NCI-H526 treated with DMSO at 0.1 percent for 48 hours (cell line): ENCODE measurements at places on chromosomes 4 and X.

- DNase-seq: no peak
Measured at GRCh38 chr4:4456816-4457578, 70.1 kb downstream of the NSG1 start.

DNA sequence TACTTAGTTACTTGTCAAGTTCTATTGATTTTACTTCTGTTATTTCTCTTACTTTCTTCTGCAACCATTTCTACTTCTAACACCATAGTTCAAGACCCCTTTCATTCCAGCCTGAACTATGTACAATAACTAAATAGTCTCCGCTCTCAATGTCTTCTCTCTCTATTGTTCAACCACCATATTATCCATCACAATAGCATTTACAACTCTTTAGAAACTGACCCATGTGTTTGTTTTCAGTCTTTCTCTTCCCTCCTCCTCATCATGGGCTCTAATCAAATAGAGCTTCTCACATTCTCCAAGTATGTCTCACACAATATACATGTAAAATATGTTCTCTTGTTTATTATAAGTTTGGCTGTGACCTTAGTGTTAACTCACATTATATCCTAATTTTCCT lies 143.6 kb downstream of the ZAR1 start:
- DNase-seq: no peak

- DNase-seq: no peak
Measured at GRCh38 chr4:145414226-145414625, 67.4 kb upstream of the SMAD1 start.

- no peak for DNase-seq
Measured at GRCh38 chr4:159273141-159273438, 170.2 kb downstream of the RAPGEF2 start.

GRCh38 chr4:40283413-40283812 lies 51.7 kb upstream of the CHRNA9 start:
- DNase-seq: no peak

GRCh38 chr4:23166407-23166806 lies 473.7 kb downstream of the GBA3 start:
- DNase-seq: no peak

DNA sequence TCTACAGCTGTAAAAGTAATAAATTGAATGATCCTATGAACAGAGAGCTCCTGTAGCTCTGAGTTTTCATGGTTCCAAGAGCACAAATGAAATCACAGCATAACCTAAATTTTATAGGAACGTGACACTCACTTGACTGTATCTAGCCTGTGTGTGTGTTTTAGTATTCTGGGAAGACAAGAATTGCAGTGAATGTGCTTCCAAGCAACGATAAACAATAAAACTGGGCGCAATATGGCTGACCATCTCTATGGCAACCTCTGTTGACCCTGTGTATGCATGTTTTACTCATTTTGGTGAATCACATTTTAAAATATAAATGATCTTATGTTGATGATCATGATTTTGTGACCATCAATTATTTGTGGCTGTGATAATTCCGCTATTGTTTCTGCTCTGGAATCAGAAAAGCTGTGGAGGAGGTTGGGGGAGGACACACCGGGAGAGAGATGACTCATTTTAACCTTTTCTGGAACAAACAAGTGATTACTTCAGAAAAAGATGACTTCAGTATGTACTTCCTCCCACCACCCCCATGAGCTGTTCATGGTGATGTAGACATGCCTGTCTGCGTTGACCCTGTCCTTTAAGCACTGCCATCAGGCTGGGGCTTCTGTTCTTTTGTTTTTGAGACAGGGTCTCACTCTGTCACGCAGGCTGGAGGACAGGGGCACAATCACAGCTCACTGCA lies 31.8 kb downstream of the USP11 start:
- no peak for DNase-seq

DNA sequence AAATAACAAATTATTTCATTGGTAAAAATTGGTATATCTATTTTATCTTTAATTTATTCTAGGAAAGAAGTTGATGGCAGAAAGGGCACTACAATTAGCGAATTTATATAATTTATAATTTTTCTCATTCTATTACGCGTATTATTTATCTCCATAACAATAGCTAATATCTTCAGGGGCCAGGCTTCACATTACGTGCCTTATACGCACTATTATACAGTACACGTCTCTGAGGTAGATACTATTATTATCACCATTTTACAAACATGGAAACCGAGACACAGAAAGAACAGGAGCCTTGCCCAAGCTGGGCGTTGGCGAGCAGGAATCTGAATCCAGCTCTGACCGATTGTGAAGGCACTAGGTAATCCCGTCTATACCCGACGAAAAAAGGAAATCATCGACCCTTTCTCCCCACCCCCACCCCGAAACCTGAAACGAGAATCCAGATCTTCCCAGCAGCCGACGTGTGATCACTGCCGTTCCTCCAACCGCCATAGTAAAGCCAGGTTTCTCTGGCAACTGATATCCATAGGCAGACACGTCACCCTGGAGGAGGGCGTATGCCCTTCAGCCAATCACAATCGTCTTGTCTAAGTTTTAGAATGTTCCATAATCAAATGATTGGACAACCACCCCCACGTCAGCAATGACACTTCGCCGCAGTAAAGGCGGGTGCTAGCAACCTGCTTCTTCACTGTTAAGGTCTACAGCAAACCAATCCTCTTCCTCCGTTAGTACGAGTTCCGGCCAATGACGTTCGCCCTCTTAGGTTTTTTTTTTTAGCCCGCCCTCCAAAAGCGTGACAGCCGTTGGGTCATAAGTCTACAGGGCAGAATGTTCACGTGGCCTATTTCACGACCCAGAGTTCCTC lies at the start of gene MORF4L2:
TSS of gene MORF4L2 (minus strand) at position 501 of the 874 bp plus-strand sequence. CDS start 9,672 bp downstream, outside the sequence.
- peak; percentile 95 for DNase-seq

DNA sequence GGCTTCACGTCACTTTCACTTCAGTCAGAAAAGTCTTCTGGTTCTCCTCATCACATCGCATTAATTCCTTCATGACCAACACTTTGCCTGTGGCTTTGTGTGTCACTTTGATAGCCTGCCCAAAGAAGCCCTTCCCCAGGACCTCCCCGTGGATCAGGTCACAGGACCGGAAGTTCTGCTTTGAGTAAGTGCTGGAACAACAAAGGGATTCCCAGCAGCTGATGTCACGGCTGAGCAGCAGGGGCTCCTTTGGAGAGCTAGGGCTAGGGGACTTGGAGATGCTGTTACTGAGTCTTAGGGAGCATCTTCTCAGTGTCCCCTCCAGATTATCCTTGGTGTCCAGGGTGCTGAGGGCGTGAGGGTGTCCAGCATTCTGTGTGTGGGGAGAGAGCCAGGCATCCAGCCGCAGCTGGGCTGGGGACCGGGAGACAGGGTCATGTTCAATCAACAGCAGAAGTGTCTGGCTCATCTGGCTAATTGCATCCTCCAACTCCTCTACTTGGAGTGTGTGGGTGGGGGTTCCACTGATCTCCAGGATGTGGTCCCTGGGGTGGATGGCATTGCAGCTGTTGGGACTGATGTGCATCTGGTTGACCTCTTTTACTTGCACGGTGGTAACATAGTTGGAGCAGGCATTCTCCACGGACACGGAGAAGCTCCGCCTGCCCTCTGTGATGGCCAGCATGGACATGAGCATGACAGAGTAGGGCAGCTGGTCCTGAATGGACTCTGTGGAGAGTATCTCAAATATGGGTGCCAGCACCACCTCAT lies 39.2 kb upstream of the ARHGAP6 start:
- no peak for DNase-seq

DNA sequence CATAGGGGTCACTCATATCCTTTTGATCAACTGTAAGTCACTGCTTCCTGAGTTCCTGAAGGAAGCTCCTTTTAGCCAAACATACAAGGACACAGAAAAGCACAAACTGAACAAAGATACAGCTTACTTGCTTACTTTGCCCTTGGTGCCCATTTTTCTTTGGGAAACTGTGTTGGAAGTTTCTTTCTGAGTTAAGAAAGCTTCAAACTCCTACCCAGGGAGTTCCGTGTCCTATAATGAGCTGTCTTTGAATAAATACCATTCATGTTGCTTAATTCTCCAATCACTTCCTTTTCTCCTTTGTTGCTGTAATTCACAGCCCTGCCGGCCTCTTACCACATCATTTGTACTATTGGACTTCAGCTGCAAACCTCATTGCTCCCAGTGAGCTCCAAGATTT lies at the start of gene ADH4:
TSS of gene ADH4 (minus strand) at position 228 of the 400 bp plus-strand sequence. CDS start at position 153, 75 bp downstream.
- no peak for DNase-seq

DNA sequence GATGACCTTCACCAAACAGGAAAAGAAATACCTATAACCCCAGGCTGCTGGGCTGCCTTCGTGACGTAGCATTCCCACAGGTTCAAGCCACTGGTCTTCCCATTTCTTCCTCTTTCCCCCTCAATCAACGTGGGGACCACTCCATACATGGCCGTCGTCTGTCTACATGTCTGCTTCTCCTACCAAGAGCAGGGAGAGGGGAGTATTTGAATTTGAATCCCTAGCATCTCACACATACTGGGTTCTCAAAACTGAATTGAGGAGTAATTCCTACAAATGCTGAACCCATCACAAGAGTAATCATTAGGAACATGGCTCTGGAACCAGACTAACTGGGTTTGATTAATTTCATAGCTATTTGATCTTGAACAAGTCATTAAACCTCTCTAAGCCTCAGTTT lies 17.3 kb downstream of the GPC3 start:
- no peak for DNase-seq

- no peak for DNase-seq
Measured at GRCh38 chrX:142831961-142832530, 193.7 kb upstream of the SPANXN4 start.

- no peak for DNase-seq
Measured at GRCh38 chrX:35842674-35843073, 44.5 kb downstream of the MAGEB16 start.

DNA sequence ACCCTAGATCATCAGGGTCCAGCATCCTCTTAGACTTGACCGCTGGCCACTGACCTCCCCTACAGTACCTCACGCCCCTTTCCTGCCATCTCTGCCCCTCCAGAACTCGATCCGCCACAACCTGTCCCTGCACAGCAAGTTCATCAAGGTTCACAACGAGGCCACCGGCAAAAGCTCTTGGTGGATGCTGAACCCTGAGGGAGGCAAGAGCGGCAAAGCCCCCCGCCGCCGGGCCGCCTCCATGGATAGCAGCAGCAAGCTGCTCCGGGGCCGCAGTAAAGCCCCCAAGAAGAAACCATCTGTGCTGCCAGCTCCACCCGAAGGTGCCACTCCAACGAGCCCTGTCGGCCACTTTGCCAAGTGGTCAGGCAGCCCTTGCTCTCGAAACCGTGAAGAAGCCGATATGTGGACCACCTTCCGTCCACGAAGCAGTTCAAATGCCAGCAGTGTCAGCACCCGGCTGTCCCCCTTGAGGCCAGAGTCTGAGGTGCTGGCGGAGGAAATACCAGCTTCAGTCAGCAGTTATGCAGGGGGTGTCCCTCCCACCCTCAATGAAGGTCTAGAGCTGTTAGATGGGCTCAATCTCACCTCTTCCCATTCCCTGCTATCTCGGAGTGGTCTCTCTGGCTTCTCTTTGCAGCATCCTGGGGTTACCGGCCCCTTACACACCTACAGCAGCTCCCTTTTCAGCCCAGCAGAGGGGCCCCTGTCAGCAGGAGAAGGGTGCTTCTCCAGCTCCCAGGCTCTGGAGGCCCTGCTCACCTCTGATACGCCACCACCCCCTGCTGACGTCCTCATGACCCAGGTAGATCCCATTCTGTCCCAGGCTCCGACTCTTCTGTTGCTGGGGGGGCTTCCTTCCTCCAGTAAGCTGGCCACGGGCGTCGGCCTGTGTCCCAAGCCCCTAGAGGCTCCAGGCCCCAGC lies 5.2 kb downstream of the FOXO4 start:
- DNase-seq: no peak

DNA sequence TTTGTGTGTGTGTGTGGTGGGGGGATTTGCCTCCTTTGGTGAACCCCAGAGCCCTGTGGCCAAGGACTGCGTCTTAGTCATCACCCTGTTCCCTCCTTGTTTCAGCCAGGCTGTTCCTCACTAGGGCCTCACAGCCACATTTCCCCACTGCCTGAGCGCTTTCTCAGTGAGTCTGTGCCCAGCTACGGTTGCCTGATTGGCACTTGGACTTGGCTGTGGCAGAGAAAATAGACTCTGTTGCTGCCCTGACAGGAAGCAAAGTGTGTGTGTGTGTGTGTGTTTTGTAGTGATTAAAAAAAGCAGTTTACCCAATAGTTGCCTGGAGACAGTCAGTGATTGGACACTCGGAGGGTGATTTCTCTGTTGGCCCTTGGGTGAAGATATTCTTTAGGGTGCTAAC lies 113.0 kb downstream of the UCHL1 start:
- no peak for DNase-seq

DNA sequence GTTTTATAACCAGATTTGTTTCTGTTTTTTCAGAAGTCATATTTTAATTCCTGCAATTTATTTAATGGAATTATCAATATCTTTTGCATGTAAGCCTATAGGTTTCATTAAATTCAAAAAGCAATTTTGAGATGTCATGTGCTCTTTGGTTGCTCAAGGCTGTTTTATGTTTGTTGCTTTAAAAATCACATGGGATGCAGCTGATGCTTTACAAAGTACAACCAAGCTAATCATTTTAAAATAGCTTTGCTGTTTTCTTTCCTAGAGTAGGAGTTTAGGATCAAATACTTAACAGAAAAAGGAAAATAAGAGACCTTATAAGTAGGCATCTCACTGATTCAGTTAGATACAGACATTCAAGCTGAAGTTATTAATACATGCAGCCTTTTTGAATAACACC lies 11.3 kb downstream of the CPEB2 start:
- DNase-seq: no peak
